ENCODE measurements at places on chromosomes 2 and 18.

DNA sequence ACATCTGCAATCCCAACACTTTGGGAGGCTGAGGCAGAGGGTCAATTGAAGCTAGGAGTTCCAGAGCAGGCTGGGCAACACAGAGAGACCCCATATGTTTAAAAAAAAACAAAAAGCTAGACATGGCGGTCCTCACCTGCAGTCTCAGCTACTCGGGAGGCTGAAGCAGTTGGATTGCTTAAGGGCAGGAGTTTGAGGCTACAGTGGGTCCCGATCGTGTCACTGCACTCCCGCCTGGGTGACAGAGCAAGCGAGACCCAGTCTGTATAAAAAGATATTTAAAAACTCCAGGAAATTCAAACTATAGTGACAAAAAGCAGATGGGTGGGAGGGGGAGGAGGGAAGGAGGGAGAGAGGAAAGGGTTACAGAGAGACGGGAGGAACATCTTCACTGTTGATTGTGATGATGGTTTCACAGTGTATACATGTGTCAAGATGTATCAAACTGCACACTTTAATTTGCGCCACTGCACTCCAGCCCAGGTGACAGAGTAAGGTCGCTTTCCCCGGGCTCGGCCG is 942 bp upstream of the ZNF236 start:
- DNase-seq: no peak

DNA sequence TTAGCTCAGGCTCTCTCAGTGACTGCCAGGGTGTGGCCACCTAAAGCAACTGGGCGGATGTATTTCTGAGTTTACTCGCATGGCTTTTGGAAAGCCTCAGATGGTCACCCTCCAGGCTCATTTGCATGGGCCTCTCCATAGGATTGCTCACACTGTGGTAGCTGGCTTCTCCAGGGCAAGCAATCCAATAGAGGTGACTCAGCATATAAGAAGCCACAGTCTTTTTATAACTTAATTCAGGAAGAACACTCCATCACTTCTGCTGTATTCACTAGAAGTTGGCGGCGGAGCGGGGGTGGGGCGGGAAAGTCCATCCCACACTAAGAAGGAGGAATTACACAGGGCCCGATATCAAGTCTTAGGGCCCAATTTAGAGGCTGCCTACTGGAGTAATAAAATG is 3.6 kb upstream of the DOK6 start:
- no peak for DNase-seq

DNA sequence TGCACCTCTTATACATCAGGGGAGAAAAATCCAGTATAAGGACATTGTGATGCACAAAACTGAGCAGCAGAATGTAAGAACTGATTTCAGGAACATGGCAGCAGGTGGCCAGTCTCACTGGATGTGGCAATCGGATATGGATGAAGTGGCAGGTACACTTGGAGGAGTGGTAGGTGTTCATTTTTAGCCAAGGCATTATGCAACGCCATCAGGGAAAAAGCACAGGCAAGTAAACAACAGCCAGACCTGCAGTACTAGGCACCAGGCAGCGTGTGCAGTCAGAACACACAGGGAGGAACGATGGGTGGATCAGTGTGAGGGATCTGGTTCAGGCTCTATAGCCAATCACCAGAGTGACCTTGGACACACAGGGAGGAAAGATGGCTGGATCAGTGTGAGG is 77.4 kb upstream of the GCFC2 start:
- no peak for DNase-seq

- peak; percentile 91 for DNase-seq
Measured at GRCh38 chr2:20050104-20050645, 1.3 kb downstream of the LAPTM4A start.

DNA sequence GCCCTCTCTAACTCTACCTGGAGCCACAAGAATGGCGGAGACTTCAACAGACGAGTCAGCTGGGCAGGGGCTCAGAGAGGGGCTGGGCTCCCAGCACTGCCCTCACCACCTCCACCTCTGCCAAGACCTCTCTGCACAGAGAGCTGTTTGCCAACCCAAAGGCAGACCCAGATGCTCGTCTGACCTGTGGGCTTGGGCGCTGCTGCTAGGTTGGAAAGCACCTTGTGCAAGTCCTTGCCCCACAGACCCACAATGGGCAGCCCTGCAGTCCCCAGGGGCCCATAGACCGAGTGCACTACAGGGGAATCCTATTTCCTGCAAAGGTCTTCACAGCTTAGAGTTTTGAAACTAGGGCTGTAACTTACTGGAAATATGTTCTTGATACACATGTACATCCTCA is 13.3 kb downstream of the ACKR3 start:
- DNase-seq: no peak
